ENCODE measurements at places on chromosomes 1 and 21.
A peak's percentile ranks its signal among the peaks of the same experiment; 100 is the strongest.

DNA sequence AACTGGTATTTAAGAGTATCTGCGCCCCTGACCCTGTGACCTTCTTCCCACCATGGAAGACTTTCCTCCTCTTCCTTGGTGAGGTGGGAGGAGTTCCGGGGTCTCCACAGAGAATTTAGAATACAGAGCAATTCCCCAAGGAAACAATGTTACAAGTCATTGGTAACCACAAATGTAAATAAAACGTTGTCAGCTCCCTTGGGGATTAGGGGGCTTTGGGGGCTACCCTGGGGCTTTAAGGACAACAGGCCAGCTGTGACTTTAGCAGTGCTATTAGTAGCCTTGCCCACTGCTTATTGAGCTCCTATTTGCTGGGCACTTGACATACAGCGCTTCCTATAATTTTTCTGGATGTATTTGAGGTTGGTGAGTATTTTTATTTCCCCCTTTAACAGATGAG, 69.0 kb downstream of the IGSF21 start:
- DNase-seq, result no peak

GRCh38 chr21:26127918-26128317, 42.7 kb downstream of the APP start:
- no peak for DNase-seq

GRCh38 chr1:193416226-193417024, 230.0 kb upstream of the B3GALT2 start:
- no peak for DNase-seq

DNA sequence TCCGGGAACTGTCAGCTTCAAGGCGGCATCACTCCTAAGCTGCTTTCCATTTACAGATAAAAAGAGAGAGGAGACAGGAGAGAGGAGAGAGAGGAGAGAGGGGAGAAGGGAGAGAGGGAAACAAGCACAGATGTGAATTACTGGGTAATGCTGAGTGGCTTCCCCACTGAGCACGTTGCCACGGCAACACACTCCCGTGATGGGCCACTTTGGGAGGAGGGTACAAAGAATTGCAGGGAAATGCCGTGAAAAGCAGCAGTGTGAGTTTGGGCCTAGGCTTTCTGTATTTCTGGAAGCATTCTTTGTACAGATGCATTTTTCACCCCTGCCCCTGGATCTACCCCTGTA, 128.0 kb upstream of the IRF2BP2 start:
- DNase-seq, result peak; percentile 78

- no peak for DNase-seq
These were observed 63.0 kb downstream of the ATP1A1 start for GRCh38 chr1:116435806-116436610.

- DNase-seq, result no peak
These were observed 103.8 kb downstream of the LYPLAL1 start for GRCh38 chr1:219277304-219278105.

DNA sequence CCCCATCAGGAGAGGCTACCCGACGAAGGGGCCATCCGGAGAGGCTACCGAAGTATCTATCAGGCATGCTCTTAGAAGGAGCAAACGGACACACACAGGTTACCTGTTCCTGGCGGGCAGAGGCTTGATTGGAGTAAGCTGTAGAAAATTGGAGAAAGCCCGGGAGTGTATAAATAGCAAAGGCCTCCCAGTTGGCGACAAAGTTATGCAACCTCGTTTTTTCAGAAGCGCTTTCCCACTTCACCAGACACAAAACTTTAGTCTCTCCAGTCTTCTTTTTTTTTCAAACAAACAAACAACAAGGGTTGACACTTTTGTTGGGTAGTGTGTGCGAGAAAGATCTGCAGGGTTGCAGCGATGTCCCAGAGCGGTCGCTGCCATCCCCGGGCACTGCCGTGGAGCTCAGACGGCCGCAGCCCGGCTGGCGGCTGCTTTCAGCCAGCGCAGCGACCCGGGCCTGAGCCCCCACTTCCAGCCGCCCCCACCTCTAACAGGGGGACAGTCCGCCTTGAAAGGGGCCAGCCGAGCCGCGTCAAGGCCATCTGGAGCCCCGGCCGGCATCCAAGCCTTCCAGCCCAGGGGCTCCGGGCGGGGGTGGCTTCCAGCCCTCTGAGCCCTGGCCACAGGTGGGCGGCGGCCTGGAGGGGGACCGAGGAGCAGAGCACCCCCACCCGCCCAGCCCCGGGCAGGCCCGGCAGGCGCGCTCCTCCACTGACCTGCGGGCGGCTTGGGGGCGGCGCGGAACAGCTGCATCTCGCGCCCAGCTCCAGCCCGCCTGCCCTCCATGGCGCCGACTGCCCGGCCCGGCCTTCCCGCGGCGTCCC, 616 bp downstream of the MCOLN3 start:
- DNase-seq, result peak; percentile 42

DNA sequence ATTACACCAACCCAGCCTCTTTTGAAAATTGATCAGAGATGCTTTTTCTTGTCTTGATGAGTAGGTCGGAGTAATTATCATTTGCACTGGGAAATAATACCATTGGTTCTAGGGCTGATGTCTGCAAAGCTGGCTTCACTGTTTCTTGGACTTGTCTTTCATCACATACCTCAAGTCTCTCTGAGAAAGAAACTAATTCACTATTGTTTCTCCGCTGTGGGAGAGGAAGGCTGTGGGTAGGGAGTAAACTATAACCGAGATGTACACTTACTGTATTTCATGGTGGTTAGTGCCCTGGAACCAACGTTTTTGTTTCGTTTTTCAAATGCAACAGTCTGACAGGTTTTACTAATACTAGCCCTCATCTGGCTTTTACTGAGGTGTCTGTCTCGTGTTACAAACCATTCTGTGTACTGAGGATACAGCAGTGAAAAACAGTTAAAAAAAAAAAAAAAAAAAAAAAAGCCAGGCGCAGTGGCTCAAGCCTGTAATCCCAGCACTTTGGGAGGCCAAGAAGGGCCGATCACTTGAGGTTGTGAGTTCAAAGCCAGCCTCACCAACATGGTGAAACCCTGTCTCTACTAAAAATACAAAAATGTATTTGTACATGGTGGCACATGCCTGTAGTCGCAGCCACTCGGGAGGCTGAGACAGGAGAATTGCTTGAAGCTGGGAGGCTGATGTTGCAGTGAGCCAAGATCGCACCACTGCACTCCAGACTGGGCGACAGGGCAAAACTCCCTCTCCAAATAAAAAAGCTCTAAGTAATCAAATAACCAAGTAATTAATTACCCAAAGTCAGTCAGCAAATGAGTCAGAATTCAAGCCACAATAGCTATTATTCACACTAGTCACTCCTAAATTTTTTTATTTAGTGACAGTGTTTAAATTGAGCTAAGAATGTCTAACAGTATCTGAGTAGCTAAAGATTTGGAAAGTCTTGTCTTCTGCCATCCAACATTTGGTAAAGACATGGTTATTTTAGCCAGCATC, 23.3 kb downstream of the TOMM20 start:
- DNase-seq, result no peak

DNA sequence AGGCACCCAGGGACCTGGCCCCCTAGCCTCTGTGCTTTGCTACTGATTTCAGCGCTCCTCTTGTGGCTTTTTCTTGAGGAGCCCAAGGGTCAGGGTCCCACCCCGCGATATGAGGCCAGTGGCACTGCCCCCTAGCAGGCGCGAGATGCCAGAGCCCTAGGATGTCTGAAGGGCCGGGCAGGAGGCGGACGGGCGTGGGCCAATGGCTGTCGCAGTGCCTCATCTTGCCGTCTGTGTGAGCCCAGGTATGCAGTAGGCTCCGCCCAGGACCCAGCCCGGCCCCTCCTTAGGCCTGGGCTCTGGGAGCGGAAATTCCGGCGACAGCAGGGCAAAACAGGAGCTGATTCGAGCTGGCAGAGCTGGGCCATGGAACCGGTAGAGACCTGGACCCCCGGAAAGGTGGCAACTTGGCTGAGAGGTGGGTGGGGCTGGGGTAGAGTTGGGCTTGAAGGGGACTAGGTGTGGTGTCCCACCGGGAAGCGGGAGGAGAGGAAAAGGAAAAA, at the start of gene CNKSR1:
CNKSR1 (plus strand) TSS at position 310 of the 503 bp plus-strand sequence; CDS start at position 367, 57 bp downstream.
- no peak for DNase-seq

DNA sequence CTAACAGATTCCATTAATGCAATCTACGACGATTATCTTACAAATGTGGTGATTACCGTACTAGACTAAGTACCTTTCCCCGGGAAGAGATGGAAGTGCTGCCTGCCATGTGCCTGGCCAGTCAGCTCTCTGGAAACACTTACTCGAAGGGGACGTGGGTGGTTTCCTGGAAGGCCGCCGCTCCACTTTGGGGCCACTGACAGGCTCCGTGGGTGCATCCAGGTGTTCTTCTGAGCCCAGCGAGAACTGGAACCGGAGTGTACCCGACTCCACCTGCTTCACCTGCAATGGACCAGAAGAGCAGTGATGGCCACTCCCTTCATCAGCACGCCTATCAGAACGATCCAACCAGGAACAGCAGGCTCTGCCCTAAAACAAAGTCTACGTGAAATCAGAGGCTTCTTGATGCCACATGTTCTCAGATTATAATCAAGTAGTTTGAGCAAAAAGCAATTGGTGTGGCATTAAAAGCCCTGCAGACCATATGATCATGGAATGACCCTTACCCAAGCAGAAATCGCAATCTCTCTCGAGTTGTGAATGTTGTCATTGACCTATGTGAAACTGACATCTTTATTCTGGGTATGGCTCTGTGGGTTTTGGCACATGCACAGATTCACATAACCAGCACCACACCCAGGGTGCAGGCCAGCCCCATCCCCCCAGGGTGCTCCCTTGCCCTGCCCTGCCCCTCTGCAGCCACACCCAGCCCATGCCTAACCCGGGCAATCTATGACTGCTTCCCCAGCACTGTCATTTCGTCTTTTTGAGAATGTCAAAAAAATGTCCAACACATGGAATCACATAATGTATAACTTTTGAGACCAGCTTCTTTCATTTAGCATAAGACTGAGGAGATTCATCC, 64.5 kb downstream of the NPHP4 start:
- DNase-seq, result no peak

DNA sequence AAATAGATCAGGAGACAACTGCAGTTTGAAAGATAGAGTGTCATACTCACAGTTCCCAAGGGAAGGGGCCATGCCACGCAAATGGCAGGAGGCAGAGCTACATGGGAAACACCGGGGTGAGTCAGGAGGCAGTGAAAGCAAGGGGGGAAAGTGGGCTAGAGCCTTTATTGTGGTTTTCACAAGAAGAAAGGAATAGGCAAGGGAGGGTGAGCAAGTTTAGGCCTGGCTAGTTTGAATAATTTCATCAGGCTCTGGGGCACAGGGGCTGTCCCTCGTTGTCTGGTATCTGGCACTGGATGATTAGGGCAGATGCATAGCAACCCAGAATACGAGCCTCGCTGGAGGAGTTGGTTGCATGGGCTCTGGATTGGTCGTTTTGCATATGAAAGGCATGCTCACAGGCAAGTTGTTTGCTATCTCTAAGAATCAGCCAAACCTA, 17.0 kb upstream of the ITLN2 start:
- DNase-seq, result no peak

- DNase-seq, result no peak
These were observed 39.1 kb downstream of the RPS6KC1 start for GRCh38 chr1:213089924-213090677.

GRCh38 chr1:201742476-201742875, 86.5 kb upstream of the IPO9 start:
- no peak for DNase-seq

- peak; percentile 3 for DNase-seq
These were observed 95.7 kb upstream of the VANGL1 start for GRCh38 chr1:115545791-115546733.

GRCh38 chr1:8437347-8437746, 119.4 kb downstream of the SLC45A1 start:
- peak; percentile 46 for DNase-seq

- peak; percentile 29 for DNase-seq
These were observed 9.5 kb upstream of the BCAR3 start for GRCh38 chr1:93690921-93691789.

DNA sequence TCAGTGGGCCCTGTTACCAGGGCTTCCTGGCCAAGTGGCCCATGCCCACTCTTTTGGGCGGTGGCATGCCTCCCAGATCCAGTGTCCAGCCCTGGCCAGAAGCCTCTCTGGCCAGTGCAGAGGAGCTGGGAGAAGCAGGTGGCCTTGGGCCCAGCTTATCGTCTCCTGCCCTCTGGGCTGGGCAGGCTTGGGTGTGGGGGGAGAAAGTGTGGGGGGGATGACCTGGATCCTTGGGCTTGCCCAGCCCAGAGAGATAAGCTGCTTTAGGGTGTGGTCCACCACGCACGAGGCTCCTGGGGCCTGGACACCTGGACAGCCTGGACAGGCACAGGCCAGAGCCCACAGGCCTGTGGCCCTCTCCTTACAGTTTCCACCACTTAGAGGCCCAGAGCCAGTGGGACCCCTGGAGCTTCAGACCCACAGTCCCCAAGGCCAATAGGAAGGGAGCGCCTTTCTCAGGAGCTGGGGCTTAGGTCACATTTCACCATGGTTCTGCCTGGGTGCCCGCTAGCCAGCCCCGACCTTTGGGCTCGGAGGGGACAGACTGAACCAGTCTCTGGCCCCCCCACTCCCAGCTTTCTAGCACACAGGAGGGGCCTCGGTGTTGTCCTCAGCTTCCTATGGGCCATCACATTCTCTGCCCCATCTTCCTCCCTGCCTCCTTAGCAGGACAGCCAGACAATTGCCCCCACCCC, 1.8 kb downstream of the ESPN start:
- DNase-seq, result no peak

GRCh38 chr21:34518301-34518700, 6.3 kb upstream of the KCNE1 start:
- DNase-seq, result no peak

GRCh38 chr1:64856553-64856952, 109.8 kb downstream of the JAK1 start:
- DNase-seq, result no peak

All from NCI-H345 (cell line).